ENCODE measurements at places on chromosomes 5 and 9.
A peak's percentile ranks its signal among the peaks of the same experiment; 100 is the strongest.

GRCh38 chr5:154811239-154811638 is 39.2 kb downstream of the FAXDC2 start:
- no peak for DNase-seq

GRCh38 chr9:78863531-78863930 is 566.6 kb downstream of the PSAT1 start:
- DNase-seq, result no peak

DNA sequence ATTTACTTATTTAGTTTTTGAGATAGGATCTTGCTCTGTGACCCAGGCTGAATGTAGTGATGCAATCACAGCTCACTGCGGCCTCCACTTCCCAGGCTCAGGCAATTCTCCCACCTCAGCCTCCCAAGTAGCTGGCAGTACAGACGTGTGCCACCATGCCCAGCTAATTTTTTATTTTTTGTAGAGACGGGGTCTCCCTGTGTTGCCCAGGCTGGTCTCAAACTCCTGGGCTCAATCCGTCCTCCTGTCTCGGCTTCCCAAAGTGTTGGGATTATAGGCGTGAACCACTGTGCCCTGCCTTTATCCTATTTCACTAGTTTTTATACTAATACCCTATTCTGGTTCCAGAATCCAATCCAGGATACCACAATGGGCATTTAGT is 6.8 kb downstream of the RPS14 start:
- DNase-seq, result no peak

DNA sequence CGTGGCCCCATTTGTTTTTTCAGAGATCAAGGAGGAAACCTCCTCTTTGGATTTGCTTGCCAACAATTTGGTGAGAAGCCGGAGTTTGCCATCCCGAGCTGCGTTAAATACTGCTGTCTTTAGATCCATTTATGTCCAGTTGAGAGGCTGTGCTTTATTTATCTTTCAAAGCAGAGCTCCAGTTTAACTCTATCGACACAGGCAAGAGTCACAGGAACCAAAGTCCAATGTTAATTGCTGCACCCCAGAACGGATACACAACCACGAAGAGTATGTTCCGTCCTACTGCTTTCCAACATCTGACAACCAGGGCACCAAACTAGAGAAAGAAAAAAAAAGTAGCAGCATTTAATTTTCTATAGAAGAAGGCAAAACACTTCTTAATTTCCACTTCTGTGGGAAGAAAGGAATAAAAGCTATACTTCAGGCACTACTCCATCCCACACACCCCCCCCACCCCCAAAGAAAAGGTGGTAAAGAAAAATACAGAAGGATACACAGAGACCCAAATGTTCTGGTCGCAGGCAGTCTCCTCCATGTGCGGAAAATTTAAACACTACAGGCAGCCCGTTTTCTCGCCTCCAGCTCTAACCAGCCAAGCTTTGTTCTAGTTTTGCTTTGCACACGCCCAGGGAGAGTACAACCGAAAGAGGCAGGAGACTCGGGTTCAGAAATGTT is 1.1 kb downstream of the FEM1C start:
- no peak for DNase-seq

GRCh38 chr5:124352312-124352711 is 394.1 kb downstream of the ZNF608 start:
- DNase-seq, result no peak

GRCh38 chr5:30765227-30765626 is 428.3 kb upstream of the CDH6 start:
- peak; percentile 21 for DNase-seq
